ENCODE measurements at places on chromosomes 7 and 10. TPM values are rescaled to one million over a fixed set of nuclear protein-coding genes. Genes with fewer than 3 reads are reported as not detected.
A peak's percentile ranks its signal among the peaks of the same experiment; 100 is the strongest.

Gene AKR1C8
- total RNA-seq = not detected

Gene TBRG4
- total RNA-seq = 77.2 TPM

Gene LRRTM3
- total RNA-seq = not detected

Gene RAMP3
- not detected for total RNA-seq

Gene KIF11
- total RNA-seq = 21.3 TPM

Gene CTTNBP2
- 0.17 TPM for total RNA-seq

Gene IGF2BP3
- 29.8 TPM for total RNA-seq

Gene ZNF248
- 5.7 TPM for total RNA-seq

Gene ANKRD2
- total RNA-seq = 1.8 TPM

Gene PSTK
- total RNA-seq = 8.3 TPM

Gene KIAA1217
- total RNA-seq = 48.7 TPM

Gene LGI1
- total RNA-seq = not detected

Gene VSTM2A
- total RNA-seq = not detected

Gene IFIT1B
- not detected for total RNA-seq

- H3K27me3 ChIP-seq = no peaks in the 10 kb centered on the region
- peaks cover 7% of the 10 kb centered on the region for H3K36me3 ChIP-seq
- no peak overlapping the region for H3K4me3 ChIP-seq
- H3K4me1 ChIP-seq = peaks cover 9% of the 10 kb centered on the region
These were observed 44.4 kb downstream of the SPDYE5 start for GRCh38 chr7:75536491-75536890.

DNA sequence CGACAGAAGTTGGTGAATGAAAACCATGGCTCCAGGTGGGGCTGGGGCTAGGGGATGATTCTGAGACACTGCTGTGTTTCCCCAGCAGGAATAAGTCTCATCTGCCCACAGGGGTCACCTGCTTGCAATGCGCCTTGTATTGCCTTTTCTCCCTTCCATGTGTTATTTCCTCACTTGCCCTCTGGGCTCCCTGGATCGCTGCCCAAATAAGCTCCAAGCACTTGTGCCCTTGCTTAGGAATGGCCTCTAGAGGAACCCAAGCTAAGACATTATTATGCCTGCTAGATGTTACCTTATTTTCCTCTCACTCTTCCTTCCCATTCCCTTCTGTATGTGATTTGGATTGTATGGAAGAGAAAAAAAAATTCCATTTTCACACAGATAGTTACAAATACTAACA lies 24.8 kb upstream of the PLPP4 start:
- no peak overlapping the region for H3K4me3 ChIP-seq
- DNase-seq = peak; percentile 73
- peaks cover 10% of the 10 kb centered on the region for H3K4me1 ChIP-seq
- H3K27ac ChIP-seq = no peak overlapping the region
- peaks cover 11% of the 10 kb centered on the region for H3K27me3 ChIP-seq

- no peak overlapping the region for H3K4me3 ChIP-seq
- H3K4me1 ChIP-seq = no peaks in the 10 kb centered on the region
- peak; percentile 85 for DNase-seq
- no peak overlapping the region for H3K27ac ChIP-seq
These were observed 6.2 kb upstream of the RRP12 start for GRCh38 chr10:97407211-97407951.

DNA sequence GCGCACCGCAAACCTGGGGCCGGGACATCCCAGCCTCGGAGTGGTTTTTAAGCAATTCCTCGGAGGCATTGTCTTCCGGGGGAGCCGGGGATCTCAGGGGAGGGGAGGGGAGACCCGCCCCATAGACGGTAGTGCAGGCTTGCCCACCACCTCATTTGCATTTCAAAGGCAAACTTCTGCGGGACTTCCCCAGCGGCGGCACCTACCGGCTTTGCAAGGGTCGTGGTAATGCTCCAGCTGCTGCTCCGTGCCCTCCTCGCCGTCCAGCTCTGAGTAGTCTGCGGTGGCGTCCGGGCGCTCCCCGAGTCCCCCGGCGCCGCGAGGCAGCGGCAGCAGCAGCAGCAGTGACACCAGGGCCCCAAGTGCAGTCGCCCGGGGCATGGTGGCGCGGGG lies 425 bp downstream of the TLL2 start:
- no peak for DNase-seq
- peak overlapping the region; percentile 54 for H3K4me3 ChIP-seq
- H3K36me3 ChIP-seq = peaks cover 7% of the 10 kb centered on the region
- H3K27me3 ChIP-seq = no peaks in the 10 kb centered on the region

DNA sequence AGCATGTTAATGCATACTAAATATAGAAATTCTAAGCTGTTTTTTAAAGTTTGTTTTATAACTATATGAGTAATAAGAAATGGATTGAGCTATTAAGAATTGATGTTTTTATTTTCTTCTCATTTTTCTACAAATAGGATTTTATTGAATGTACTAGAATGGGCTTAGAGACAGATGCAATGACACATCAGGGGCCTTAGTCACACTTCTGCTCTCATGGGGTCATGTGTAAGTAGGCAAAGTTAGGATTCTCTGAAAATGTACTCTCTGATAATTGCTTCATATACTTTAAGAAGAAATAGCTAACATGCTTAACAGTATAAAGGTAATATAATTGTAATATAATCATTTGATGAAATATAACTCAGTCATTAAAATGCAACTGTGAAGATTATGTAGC lies 154.6 kb downstream of the ZNF438 start:
- no peak for DNase-seq
- peaks cover 4% of the 10 kb centered on the region for H3K36me3 ChIP-seq
- no peaks in the 10 kb centered on the region for H3K27me3 ChIP-seq
- H3K4me1 ChIP-seq = peaks cover 6% of the 10 kb centered on the region
- no peak overlapping the region for H3K27ac ChIP-seq

DNA sequence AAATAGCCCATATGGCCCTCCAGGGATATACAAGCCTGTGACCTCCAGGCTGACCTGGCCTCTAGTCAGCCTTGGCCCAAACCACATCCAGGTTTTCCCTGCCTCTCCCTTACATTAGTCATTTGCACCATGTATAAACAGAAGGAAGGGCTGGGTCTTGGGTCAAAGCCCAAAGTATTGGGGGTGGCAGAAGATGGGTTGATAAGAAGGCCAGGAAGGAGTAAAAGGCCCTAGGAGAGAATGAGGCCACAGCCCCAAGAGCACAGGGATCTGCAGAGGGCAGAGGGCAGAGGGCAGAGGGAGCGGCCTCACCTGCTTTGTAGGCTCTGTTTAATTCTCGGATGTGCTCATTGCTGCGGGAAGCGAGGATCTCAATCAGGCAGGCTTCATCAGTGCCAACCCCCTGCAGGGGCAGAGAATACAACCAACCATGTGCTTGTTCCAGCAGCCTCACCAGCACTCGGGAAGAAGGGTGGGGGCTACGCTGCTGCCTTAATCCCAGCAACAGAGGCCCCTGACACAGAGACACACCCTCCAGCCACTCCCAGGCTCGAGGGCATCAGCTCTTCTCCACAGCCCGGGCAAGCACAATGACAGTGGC lies 31.3 kb downstream of the PLAC9 start:
- peak; percentile 90 for DNase-seq
- H3K4me3 ChIP-seq = peak overlapping the region; percentile 14
- H3K27ac ChIP-seq = peak overlapping the region; percentile 83
- peaks cover 54% of the 10 kb centered on the region for H3K4me1 ChIP-seq

DNA sequence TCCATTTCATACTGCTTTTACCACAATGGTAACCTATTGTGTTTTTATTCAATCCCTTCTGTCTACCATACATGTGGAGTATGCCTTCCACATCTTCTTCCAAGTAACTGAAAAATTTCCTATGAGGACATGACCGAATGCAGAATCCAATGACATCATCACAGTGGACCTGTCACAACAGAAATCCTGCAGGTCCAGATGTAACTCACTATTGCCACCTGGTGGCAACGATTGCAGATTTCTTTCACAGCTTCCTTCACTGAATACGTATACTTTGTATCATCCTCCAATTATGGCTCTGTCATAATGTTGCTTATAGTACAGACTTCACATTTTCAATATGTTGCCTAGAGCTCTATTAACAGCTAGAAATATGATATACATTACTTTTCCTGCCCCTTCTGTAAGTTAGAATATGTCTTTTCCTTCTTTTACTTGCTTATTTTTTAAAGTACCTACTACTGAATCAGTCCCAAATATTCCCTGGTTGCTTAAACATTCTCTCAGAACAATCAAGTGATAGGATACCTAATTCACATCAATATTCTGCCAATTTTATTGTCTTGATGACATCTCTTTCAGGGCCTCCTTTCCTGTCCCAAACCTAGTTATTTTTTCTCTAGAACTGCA lies 45.4 kb downstream of the SLC13A1 start:
- no peak overlapping the region for H3K4me3 ChIP-seq
- peak; percentile 92 for DNase-seq
- no peak overlapping the region for H3K27ac ChIP-seq
- no peaks in the 10 kb centered on the region for H3K27me3 ChIP-seq
- no peaks in the 10 kb centered on the region for H3K36me3 ChIP-seq

GRCh38 chr7:114416129-114416990 lies 1.7 kb downstream of the FOXP2 start:
- H3K27me3 ChIP-seq = peaks cover 15% of the 10 kb centered on the region
- no peak overlapping the region for H3K27ac ChIP-seq
- H3K4me1 ChIP-seq = no peaks in the 10 kb centered on the region
- DNase-seq = no peak
- H3K36me3 ChIP-seq = no peaks in the 10 kb centered on the region
- H3K4me3 ChIP-seq = no peak overlapping the region

- no peak for DNase-seq
- H3K36me3 ChIP-seq = no peaks in the 10 kb centered on the region
- no peaks in the 10 kb centered on the region for H3K27me3 ChIP-seq
- no peak overlapping the region for H3K4me3 ChIP-seq
- no peak overlapping the region for H3K27ac ChIP-seq
These were observed 460.4 kb downstream of the PTPRN2 start for GRCh38 chr7:158127241-158127640.

DNA sequence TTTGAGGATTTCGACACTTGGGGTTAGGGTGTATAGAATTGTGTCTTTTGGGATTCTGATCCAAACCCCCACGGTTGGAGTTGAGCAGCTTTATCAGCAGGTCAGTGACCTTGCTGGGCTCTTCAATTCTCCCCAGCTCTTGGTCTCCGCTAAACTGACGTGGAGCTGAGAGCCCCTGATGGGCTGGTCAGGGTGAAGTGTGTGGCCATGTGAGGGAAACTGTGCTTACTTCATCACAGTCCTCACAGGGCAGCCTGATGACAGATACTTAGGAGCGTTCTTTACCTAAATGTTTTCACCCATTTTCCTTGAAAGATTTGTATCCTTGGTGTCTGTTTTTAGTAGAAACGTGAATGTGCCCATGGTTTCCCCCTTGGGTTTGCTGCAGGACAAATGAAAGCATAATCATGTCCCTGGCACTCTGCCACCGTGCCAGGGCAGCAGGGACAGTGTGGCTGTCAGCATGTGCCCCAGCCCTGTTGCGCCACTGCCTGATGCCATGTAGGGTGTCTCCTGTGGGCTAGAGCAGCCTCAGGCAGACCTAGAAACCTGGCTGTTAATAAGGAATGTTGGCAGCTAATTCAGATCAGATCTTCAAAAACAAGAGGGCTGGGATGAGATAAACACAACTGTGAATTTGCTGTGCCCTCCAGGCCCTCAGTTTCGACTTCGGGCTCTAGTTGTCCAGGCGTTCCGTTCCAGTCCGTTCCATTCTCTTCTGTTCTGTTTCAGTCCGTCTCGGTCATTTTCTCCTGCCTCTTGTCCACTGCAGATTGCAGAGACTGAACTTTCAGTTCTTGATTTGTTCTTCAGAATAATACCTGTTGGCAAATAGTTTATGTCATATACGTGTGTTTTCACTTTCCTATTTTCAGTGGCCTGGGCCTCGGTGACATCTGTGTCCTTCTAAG lies 96.8 kb downstream of the TRRAP start:
- H3K27me3 ChIP-seq = no peaks in the 10 kb centered on the region
- H3K27ac ChIP-seq = no peak overlapping the region
- H3K36me3 ChIP-seq = peaks cover 94% of the 10 kb centered on the region
- no peak overlapping the region for H3K4me3 ChIP-seq
- DNase-seq = no peak

- no peaks in the 10 kb centered on the region for H3K4me1 ChIP-seq
- peak; percentile 59 for DNase-seq
- H3K27ac ChIP-seq = no peak overlapping the region
- H3K27me3 ChIP-seq = no peaks in the 10 kb centered on the region
These were observed 38.0 kb upstream of the SPOCK2 start for GRCh38 chr10:72126184-72126871.

GRCh38 chr7:130473289-130473688 lies 18.6 kb upstream of the MEST start:
- no peaks in the 10 kb centered on the region for H3K27me3 ChIP-seq
- H3K36me3 ChIP-seq = no peaks in the 10 kb centered on the region
- H3K4me1 ChIP-seq = no peaks in the 10 kb centered on the region
- no peak overlapping the region for H3K4me3 ChIP-seq

DNA sequence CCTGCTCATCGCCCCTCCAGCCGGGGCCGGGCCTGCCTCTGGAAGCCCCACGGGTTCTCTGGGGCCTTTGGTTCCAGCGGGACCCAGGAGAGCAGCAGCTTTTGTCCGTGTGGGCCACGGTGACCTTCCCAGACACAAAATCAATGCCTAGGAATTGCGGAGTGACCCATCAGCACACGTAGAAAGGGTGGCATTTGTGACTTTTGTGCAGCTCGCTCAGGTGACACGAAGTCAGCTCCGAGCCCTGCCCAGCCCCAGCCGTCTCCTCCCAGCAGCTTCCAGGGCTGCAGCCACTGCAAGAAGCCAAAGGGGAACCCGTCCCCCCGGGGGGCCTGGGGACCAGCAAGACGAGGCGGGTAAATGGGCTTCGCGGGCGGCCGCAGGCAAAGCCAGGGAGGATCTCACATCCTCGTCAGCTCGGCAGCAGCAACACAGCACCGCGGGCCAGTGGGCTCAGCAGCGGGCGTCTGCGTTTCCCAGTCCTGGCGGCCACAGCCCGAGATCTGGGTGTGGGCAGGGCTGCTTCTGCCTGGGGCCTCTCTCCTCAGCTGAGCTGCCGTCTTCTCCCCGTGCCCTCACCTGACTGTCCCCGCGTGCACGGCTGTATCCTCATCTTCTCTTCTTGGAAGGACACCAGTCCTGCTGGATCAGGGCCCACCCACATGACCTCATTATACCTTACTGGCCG lies 88.5 kb downstream of the PAXIP1 start:
- H3K27ac ChIP-seq = no peak overlapping the region
- H3K4me3 ChIP-seq = no peak overlapping the region
- no peak for DNase-seq

DNA sequence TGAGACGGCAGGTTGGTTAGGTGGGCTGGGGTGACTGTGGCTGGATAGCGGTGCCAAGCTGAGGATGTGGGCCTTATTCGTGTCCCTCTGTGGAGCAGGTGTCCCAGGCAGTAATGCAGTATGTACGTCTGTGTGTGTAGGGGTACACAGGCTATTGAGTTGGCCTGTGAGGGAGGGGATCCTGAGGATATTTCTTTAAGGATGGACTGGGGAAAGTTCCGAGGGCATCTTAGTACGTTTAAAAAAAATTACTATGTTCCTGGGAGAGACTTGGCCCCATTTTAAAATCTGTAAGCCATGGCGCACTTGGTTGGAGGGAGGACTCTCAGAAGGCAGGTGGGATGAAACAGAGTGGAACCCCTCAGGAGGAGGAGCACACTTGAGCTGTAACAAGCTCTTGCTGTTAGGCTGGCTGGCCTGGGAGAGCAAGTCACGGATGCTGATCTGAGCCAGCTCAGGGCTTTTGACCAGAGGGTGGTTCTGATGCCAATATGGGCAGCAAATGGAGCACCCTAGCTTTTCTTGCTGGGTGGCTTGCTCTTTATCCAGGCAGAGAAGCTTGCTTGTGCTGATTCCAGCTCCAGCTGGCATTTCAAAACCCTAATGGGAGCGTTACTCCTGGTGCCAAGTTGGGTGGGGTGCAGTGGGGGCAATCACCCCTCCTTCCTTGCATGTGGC lies 765 bp downstream of the WBP1L start:
- H3K27me3 ChIP-seq = no peaks in the 10 kb centered on the region
- H3K27ac ChIP-seq = peak overlapping the region; percentile 97
- peaks cover 24% of the 10 kb centered on the region for H3K4me1 ChIP-seq
- no peak for DNase-seq
- peaks cover 31% of the 10 kb centered on the region for H3K36me3 ChIP-seq

All from MCF 10A (cell line).